ENCODE measurements at places on chromosomes 11 and 22.

- no peak for DNase-seq
These were observed 1.4 kb downstream of the ZC3H12C start for GRCh38 chr11:110094298-110095285.

GRCh38 chr22:42872821-42873220, 15.7 kb upstream of the ARFGAP3 start:
- DNase-seq = no peak

- peak; percentile 68 for DNase-seq
These were observed 179.4 kb downstream of the CADM1 start for GRCh38 chr11:115324581-115325432.

DNA sequence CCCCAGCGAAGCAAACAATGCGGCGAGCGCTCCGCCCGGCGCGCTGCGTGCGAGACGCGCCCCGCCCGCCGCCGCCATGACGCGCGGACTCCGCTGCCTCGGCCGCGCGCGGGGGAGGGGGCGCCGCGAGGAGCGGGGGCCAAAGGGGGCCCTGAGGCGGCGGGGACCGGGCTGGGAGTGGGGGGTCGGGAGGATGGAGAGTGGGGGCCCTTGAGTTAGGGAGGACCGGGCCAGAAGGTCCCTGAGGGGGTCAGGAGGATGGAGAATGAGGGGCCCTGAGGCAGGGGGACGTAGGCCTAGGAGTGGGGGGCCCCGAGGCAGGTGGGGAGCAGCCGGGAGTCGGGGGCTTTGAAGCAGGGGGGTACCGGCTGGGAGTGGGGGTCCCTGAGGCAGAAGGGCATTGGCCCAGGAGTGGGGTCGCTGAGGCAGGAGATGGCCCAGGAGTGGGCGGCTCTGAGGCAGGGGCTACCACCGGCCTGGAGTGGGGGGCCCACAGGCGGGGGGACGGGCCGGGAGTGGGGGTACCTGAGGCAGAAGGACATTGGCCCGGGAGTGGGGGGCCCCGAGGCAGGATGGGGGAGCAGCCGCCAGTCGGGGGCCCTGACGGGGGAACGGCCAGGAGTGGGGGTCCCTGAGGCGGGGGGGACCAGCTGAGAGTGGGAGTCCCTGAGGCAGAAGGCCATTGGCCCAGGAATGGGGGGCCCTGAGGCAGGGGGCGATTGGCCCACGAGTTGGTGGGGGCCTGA, at the start of gene BRD1:
Gene BRD1, minus strand, starts transcription at position 21 of the 746 bp plus-strand sequence. CDS start 3,556 bp downstream, outside the sequence.
- DNase-seq = peak; percentile 58

DNA sequence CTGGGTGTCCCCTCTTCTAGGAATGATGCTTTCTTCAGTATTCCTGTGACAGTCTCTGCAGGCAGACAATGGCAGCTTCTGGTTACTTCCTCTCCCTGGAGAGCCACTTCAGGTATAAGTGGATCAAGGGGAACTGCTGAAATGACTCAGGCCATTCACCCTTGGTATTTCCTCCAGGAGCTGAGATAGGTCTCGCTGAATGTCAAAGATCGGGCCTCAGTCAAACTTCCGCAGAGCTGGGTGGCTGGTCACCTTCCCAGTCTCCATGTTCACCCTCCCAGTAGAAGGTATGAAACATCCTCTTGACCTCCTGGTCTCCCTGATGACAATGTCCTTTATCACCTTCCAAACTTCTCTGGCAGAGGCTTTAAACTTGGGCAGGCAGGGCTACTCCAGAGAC, 1.8 kb upstream of the ANKK1 start:
- no peak for DNase-seq

DNA sequence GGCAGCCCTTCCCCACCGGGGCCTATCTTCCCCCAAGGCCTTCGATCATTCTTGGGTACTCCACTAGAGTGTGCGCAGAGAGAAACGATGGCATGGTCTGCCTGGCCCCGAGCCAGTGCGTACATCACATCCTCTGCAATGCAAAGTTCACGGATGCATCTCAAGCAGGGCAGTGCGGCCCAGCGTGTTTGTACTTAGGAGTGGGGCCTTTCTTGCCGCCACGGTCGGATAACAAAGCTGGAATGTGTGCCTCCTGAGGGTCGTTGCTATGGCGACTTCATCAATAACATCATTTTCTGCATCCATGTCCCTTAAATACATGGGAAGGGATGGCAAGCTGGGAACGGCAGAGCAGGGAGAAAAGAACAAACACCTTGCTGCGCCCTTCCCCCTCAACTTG, 73.9 kb downstream of the SCUBE1 start:
- DNase-seq = no peak
